ENCODE measurements at places on chromosomes 2 and 18.

- DNase-seq: no peak
These were observed 48.4 kb upstream of the RMP24 start for GRCh38 chr18:35923939-35924684.

DNA sequence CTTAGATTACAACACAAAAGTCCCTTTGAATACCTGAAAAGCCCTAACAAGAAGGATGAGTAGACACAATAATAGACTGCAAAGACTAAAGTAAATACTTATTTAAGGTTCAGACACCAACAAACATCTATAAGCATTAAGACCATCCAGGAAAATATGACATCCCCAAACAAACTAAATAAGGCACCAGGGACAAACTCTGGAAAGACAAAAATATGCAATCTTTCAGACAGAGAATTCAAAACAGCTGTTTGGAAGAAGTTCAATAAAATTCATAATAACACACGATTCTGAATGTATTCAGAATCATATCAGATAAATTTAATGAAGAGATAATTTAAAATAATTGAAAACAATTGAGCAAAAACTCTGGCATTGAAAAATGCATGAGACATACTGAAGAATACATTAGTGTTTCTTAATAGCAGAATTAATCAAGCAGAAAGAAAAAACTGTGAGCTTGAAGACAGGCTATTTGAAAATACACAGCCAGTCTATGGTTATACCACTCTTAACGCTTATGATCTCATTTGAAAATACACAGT is 1388.8 kb downstream of the DSC3 start:
- DNase-seq: no peak

GRCh38 chr18:79954791-79955190 is 3.3 kb upstream of the SLC66A2 start:
- DNase-seq: no peak

- DNase-seq: no peak
These were observed 62.3 kb downstream of the ADCYAP1 start for GRCh38 chr18:966759-967576.

- no peak for DNase-seq
These were observed 232.5 kb upstream of the CTAGE1 start for GRCh38 chr18:22650247-22650646.

GRCh38 chr2:224171226-224171625 is 132.1 kb upstream of the SERPINE2 start:
- DNase-seq: no peak

GRCh38 chr18:21479721-21480120 is 120.8 kb downstream of the ESCO1 start:
- DNase-seq: no peak

GRCh38 chr2:169653636-169654035 is 40.6 kb downstream of the CFAP210 start:
- DNase-seq: no peak

DNA sequence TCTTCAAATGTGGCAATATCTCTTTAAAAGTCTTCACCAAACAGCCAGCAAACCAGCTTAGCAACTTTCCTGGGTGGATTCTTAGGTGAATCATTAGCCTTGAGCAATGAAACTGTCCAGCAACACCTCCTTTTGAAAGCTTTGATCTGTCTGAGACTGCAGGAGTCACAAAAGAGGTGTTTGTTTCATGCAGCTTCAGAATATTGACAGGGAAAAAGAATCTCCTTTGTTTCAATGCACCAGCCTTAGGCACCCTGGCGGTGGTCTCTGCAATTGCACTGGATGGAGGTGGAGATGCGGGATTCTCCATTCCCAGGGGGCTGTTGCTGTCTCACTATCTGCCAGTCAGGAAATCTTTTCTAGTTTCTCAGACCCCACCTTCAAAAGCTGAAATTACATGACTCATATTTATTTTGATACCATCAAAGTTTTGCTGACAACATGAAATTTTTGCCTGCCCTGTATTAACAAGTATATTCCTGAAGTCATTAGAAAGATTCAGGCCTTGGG is 76.0 kb upstream of the DSG1 start:
- DNase-seq: no peak

GRCh38 chr2:174644406-174644805 is 46.8 kb upstream of the WIPF1 start:
- no peak for DNase-seq

GRCh38 chr2:209534228-209534627 is 110.4 kb downstream of the MAP2 start:
- DNase-seq: no peak

DNA sequence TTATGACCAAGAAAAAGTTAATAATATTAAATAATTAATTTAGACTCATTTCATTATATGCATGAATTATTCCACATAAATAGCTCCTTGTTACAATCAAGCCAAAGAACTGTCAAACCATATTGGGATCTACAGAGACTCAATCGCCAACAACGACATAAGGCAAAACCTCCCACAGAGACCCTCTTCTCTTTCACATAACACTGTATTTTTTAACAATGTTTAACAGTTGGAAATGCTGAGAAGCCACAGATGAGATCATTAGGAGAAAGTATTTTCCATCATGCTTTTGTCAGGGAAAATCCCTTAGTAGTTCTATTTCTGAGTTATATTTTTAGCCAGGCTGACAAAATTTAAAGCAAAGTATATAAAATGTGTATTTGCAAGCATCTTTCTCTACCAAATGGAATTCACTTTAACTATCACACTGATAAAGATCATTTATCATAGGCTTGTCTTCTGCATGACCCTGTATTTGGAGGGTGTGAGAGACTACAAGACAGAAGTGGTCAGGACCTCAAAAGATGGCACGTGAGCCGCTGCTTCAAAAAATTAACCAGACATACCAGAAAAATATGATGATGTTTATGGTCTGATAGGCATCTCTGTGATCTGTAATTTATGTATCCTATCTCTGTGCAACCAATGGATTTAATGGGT is 383.8 kb downstream of the NRXN1 start:
- no peak for DNase-seq

DNA sequence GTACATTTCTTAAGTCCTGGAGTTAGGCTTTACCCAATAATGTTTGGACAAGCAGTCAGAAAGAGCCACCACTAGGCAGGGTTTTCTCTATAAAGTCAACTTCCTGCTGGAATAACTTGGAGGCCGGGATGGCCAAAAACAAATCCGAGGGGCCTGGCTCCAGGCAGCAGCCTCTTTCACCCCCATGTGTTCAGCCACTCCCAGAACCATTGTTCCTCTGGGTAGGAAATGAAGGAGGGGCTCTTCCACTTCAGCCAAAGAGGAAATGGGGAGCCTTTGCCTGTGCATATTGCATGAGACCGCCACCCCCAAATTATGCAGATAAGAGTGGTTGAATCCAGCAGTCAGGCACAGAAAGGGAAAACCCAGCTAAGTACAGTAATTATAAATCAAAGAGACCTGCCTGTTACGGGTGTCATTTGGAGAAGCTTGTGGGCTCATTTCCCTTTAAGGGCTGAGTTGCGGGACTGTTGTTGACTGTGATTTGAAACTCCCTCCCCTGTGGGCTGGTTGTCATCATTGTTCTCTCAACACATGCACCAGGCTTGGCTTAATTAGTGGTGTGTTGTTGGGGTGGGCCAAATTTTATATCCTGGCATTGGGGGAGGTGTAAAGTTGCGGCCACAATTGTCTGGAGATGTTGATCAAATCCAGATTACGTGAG is 212.8 kb upstream of the SOX11 start:
- no peak for DNase-seq

- DNase-seq: peak; percentile 27
These were observed 30.4 kb downstream of the CYTIP start for GRCh38 chr2:157413326-157414035.

GRCh38 chr2:71852141-71852711 is 295.4 kb downstream of the CYP26B1 start:
- DNase-seq: no peak

GRCh38 chr18:64178860-64179259 is 30.0 kb upstream of the LINC00305 start:
- DNase-seq: no peak

- DNase-seq: no peak
These were observed 13.2 kb downstream of the SNTG2 start for GRCh38 chr2:963876-964275.

DNA sequence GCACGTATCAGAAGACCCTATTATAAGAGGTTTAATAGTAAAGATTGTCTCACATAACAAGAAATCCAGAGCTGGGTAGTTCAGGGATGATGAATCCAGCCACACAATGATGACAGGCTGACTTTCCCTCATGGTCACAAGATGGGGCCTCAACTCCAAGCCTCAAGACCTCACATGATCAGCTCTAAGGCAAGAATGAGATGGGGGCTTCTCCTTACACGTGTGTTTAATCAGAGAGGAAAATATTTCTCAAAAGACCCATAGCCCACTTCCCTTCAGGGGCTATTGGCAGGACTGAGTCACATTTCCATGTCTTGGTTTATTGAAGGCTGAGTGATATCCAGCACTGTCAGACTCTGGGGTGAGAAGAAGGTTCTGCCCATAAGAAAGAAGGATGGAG is 100.2 kb upstream of the FOSL2 start:
- DNase-seq: no peak

- no peak for DNase-seq
These were observed 159.8 kb downstream of the TAF4B start for GRCh38 chr18:26386002-26386401.

DNA sequence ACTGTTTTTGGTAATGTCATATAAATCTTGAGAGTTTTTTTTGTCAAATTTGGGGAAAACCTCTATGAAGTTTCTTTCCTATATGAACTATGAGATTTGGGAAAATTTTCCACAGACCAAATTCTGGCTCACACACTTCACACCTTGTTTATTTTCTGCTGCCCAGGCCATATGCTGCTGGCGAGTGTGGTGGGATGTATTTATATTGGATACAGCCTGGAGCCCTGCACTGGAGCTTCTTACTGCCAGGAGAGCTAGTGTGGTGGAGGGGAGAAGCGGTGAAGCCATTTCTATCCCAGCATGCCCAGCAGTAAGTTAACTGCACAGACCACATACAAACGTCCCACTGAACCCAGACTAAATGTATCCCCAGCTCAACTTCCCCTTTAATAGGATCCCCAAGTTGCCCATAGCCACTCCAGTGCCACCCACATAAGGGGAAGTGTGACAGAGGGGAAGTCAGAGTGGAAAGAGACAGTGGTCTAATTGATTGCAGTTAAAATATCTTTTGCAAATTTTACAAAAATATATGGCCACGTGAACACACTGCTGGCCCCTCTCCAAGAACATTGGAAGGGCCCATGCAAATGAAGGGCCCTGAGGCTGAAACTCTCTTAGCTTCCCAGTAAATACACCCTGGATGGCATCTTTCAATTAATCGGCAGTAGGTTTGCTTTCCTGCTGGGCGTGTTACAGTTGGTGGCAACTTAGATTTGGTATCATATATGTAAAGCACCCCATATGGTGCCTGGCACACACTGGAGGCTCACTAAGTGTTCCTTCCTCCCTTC is 146.6 kb upstream of the ITGA6 start:
- no peak for DNase-seq

DNA sequence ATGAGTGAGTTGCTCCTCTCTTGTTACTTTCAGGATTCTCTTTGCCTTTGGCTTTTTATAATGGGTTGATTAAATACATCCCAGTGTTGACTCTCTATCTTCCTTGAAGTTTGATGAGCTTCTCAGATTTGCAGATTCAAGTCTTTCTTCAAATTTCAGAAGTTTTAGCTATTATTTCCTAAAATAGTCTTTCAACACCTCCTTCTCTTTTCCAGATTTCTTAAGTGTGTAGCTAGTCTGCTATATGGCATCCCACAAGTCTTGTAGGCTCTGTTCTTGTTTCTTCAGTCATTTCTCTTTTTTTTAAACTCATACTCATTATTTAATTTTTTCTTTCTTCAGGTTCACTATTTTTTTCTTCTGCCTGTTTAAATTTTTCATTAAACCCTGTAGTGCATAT is 287.7 kb upstream of the CNTNAP5 start:
- no peak for DNase-seq

- no peak for DNase-seq
These were observed at the start of gene DNER for GRCh38 chr2:229714080-229714735. DNER (minus strand) TSS chr2:229714555; CDS start chr2:229714423, 132 bp downstream.

DNA sequence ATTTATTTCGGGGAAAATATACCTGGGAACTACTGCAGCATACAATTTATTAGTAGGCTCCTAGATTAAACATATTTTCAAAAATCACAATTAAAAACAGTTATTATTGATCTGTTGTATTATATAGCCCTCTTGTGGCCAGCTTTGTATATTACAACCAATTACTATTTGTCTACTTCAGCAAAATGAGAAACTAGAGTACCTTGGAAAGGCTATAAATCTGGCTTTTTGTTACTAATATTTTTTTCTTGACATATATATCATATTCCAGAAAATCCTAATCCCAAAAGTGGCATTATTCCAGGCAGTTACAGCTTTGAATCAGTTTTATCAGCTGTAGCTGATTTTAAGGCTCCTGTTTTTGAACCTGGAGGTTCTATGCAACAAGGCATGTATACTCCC is 101.2 kb downstream of the UBR3 start:
- no peak for DNase-seq

DNA sequence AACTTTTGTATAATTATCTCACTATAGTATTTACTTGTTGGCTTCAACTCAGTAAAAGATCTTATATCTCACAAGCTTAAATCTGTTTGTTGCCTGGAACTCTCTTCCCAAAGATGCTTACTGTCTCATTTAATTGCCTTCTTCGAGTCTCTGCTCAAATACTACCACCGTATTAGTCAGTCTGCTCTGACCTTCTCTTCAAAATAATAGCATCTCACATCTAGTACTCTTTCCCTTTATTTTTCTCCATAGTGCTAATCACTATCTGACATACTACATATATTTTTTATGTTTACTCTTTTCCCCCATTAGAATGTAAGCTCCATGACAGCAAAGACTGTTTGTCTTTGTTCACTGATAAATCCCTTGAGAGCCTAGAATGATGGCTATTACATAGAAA is 10.6 kb upstream of the MPP4 start:
- DNase-seq: no peak

GRCh38 chr2:95539290-95539689 is 52.5 kb upstream of the TRIM43 start:
- no peak for DNase-seq

- DNase-seq: no peak
These were observed 86.7 kb upstream of the SLC39A10 start for GRCh38 chr2:195570329-195570728.

- DNase-seq: no peak
These were observed 4.4 kb downstream of the ONECUT2 start for GRCh38 chr18:57439609-57439968.

GRCh38 chr2:229489016-229489415 is 217.9 kb upstream of the PID1 start:
- no peak for DNase-seq
